ENCODE measurements at places on chromosomes 2 and 18.
A peak's percentile ranks its signal among the peaks of the same experiment; 100 is the strongest.

DNA sequence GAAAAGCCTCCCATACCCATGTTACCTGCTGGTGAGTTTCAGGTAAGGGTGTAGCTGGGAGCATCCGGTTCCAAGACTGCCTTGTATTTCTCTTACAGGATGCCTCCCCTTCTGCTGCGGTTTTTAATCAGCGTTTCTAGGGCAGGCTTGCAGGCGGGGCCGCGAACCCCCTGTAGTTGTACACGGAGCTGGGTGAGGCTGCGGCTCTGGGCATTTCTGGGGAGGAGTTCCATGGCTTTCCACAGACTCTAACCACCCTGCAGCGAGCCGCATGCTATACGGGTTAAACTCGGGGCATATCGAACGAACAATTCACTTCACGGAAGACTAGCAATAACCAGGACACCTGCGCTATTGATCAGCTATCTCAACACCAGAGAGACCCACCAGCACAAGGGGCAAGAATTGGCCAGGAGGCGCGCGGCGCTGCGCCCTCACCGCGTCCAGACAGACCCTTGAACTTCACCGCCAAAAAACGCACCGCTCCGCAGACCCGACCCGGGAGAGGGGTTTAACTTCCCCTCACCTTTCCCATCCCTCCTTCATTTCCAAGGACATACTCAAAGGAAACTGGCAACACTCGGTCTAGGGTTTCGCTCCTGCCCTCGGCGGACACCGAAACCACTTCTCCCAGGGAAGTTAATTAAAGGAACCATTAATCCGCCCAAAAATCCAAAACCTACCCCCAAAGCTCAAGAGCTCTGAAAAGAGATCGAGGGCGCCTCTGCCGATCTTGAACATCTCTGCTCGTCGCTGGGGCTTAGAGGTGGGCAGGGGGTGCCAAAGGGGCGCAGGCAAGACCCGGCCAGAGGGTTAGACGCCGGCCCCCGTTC is 909 bp downstream of the TGFA start:
- no peak for DNase-seq

DNA sequence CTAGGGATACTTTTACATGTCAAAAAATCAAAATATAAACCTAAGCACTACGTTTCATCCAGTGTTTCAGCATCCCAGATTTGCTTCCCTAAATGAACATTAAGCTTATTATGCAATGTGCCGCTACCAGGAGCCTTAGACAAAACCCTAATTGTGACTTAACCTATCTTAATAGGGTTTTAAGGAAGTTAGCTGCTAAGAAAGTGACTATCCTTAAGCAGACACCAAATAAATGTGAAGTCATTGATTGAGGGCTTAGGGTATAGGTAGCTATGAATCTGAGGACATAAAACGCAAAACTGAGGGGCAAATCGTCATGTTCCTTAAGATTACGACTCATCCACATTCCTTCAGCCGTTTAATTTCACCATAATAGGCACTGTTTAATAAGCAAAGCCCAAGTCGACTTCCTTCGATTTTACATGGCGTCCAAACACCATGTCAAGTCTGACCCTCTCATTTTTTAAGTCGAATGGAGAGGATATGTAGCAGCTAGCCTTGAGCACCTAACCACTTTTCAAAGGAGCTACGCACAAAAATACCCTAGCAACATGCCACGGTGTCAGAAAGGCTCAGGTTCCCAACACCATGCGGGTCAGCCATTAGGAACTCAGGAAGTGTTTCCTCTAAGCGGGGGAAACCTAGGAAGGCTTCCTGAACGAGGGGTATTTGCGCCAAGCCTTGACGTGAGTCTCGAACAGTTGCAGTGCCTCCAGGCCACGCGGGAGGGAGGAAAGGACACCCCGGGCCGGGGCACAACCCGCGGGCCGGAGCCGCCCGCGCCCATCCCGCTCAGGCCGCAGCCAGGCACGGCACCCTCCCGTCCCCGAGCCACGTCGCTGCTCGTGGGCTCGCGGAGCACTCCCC is 1.0 kb downstream of the HDLBP start:
- DNase-seq = peak; percentile 66

DNA sequence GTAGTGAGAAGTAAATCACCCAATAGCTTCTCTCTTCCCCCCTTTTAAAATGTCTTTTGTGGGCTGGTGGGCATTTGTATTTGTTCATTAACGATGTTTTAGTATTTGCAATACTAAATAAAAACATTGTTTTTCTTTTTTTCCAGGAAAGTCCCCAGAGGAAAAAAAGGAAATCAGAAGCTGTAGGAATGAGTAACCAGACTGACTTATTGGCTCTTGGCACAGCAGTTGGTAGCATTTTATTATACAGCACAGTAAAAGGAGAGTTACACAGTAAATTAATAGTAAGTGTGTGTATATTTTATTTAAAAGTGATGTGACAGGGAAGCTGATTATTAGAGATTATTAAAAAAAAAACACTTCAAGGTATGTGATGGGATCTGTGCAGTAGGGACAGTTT is 7.4 kb downstream of the WDR43 start:
- peak; percentile 43 for DNase-seq

DNA sequence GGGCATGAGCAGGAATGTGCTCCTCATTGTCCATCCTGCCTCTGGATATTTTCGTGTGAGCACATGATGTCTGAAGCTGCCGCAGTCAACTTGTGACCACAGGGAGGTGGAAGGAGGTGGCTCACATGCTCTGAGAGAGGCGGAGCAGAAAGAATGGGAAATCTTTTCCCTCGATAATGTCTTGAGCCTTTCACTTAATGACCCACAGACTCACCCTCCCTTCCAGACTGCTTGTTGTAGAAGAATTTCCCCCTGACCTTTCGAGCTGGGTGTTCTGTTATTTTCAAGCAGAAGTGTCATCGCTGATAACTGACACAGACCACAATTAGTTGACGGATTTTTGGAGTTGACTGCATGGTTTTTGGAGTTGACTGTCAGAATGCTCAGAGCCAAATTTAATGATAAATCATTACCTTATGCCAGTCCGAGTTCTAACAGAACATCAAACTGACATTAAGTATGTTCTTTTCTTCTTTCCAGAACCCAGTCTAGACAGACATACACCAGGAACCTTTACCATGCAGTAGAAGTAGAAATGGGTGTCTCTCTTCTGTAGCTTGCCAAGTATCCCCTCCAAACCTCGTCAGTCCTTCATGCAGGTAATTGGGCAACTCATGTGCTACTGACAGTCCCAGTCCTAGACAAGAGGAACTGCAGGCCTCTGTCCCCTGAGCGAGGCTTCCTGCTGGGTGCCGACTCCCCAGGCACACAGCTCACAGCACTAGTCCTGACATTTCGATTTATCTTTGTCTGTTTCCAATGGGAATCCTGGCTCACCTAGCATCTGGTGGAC is 29.4 kb upstream of the RTTN start:
- DNase-seq = peak; percentile 26

DNA sequence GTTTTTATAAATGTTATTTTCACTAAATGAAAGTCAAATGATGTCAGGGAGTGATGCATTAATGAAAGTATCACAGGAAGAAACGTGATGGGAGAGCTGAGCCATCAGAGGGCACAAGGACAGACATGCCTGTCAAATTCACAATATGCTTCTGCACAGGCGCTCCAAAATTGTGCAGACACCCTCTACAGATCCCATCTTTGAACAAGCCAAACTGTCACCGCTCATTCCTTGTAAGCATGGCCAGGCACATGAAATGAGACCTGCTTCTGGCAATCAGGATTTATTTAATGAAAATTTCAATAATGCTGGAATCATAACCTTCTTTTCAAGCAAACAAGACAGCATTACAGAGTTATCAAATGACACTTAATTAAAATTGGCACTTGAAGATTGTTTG is 20.4 kb upstream of the FSHR start:
- DNase-seq = no peak

Measured in dermis blood vessel endothelial cell (primary cell).